ENCODE measurements at places on chromosomes 11 and 22. TPM values are rescaled to one million over a fixed set of nuclear protein-coding genes. Genes with fewer than 3 reads are reported as not detected.

HBB gene
- total RNA-seq: 2.2 TPM

SCO2 gene
- 1.2 TPM for total RNA-seq

DNA sequence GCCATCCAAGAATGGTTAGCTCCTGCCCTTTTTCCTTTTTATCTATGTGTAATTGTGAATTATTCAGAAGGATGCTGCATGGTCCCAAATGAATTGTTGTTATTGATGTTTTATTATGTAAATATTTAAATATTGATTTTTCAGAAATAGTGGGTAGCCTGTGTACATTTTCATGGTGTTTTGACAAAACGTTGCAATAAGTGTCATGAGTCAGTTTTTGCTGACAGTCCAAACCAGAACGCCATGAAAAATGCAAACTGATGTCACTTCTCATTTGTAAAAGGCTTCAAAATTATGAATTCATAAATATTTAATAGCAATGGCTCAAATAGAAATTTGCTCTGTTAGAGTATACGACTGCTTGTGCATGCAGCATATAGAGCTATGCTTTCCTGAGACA lies 422.5 kb downstream of the CNTN5 start:
- no peak overlapping the region for H3K27ac ChIP-seq
- H3K36me3 ChIP-seq: no peaks in the 10 kb centered on the region
- H3K4me1 ChIP-seq: no peaks in the 10 kb centered on the region

DNA sequence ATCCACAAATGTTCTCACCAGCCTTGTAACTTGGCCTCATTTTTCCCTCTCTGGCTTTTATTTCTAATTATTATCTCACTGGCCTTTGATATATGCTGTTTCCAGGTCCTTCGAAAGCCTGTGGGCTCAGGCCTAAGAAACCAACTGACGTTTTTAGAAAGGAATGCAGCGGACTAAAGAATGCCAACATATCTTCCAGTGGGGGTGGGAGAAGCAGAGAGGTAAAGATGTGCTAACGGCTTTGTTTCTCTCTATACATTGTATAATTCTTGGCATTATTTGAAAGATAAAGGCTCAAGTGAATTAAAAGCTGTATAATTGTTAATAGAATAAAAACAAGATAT lies 28.2 kb downstream of the OR6Q1 start:
- H3K36me3 ChIP-seq: no peaks in the 10 kb centered on the region
- H3K27ac ChIP-seq: peak overlapping the region; percentile 77
- DNase-seq: no peak
- peaks cover 6% of the 10 kb centered on the region for H3K4me1 ChIP-seq

MYBPC3 gene
- total RNA-seq: not detected

PRRG4 gene
- total RNA-seq: 2.0 TPM

DNA sequence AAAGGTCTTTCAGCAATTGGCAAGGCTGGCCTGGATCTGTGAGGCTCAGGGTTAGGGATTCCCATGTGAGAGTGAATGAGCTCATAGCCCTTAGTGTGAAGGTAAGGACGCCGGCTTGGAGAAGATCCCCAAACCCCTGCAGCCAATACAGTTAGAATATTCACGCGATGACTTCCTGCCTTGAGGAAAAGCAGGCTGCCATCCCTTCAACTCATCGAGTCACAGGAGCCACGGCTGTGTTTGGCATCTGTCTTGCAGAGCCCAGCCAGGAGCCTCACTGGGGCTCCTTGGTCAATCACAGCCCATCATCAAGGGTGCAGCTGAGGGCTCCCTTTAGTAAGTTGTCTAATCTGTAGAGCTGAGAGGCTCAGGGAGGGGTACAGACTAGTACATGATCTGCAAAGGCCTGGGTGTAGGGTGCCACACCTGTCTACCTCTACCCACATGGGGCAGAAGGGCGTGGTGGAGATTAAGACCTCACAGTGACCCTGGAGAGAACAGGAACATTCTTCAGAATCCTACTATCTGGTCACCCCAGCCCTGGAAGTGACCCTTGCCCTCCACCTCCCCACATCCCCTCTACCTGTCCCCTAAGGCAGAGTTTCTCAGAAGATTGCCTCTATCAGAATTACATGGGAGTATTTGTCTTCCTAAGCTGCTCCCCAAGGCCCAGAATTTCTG lies 18.5 kb downstream of the IL10RA start:
- no peak overlapping the region for H3K27ac ChIP-seq
- no peaks in the 10 kb centered on the region for H3K27me3 ChIP-seq
- H3K36me3 ChIP-seq: no peaks in the 10 kb centered on the region
- H3K4me1 ChIP-seq: no peaks in the 10 kb centered on the region
- DNase-seq: no peak

GRCh38 chr11:123185326-123185725 lies 9.7 kb downstream of the CLMP start:
- no peak for DNase-seq
- H3K36me3 ChIP-seq: no peaks in the 10 kb centered on the region
- H3K4me1 ChIP-seq: no peaks in the 10 kb centered on the region
- no peaks in the 10 kb centered on the region for H3K27me3 ChIP-seq
- H3K4me3 ChIP-seq: no peak overlapping the region

- H3K27me3 ChIP-seq: no peaks in the 10 kb centered on the region
- no peaks in the 10 kb centered on the region for H3K4me1 ChIP-seq
- DNase-seq: no peak
- H3K27ac ChIP-seq: no peak overlapping the region
Measured at GRCh38 chr22:35688913-35689675, 28.6 kb upstream of the APOL5 start.

- no peak for DNase-seq
- no peaks in the 10 kb centered on the region for H3K4me1 ChIP-seq
- H3K27ac ChIP-seq: no peak overlapping the region
- peak overlapping the region; percentile 22 for H3K4me3 ChIP-seq
Measured at GRCh38 chr11:31798057-31798553, 13.0 kb downstream of the PAX6 start.

- no peaks in the 10 kb centered on the region for H3K27me3 ChIP-seq
- H3K4me3 ChIP-seq: no peak overlapping the region
- DNase-seq: no peak
- H3K4me1 ChIP-seq: no peaks in the 10 kb centered on the region
- H3K27ac ChIP-seq: no peak overlapping the region
- H3K36me3 ChIP-seq: no peaks in the 10 kb centered on the region
Measured at GRCh38 chr11:45104006-45104789, 42.2 kb upstream of the PRDM11 start.

- no peak for DNase-seq
- H3K27ac ChIP-seq: no peak overlapping the region
- no peak overlapping the region for H3K4me3 ChIP-seq
- H3K27me3 ChIP-seq: no peaks in the 10 kb centered on the region
- H3K4me1 ChIP-seq: no peaks in the 10 kb centered on the region
Measured at GRCh38 chr11:12731841-12732336, 57.7 kb downstream of the TEAD1 start.

MS4A4E gene
- 0.55 TPM for total RNA-seq

HRAS gene
- 15.2 TPM for total RNA-seq

DNA sequence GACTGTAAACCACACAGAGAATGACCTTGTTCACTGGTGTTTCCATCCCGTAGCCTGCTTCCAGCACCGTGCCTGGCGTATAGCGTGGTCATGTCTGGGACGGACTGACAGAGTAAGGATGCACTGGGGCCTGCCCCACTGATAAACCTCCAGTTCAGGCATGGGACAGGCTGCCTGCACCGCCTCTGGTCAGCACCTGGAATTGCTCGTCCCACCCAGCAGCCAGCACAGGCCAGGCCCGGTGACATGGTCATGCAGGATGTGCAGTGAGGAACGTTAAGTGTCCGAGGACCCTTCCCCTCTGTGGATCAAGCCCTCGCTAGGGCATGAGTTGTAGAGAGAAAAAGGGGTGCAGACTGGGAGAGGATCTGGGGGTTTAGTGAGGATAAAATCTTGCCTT lies 44.8 kb downstream of the LMO1 start:
- H3K27me3 ChIP-seq: no peaks in the 10 kb centered on the region
- H3K27ac ChIP-seq: no peak overlapping the region
- H3K4me3 ChIP-seq: no peak overlapping the region
- no peak for DNase-seq
- no peaks in the 10 kb centered on the region for H3K4me1 ChIP-seq

GRCh38 chr11:92782806-92783205 lies 186.6 kb upstream of the MTNR1B start:
- DNase-seq: no peak
- no peaks in the 10 kb centered on the region for H3K27me3 ChIP-seq
- no peaks in the 10 kb centered on the region for H3K36me3 ChIP-seq
- H3K27ac ChIP-seq: no peak overlapping the region
- no peak overlapping the region for H3K4me3 ChIP-seq
- H3K4me1 ChIP-seq: no peaks in the 10 kb centered on the region

DNA sequence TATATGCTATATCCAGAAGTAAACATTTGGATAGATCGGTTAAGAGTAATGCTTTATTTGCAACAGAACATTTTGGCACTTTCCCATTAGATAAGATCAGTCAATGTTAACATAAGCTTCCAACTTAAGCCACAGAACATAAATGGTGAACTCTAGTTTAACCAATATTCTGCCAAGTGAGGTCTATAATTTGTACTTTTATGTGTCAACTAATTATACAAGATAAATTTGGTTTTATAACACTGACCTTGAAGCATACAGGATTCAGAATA lies 23.5 kb upstream of the BLID start:
- no peak overlapping the region for H3K27ac ChIP-seq
- H3K4me3 ChIP-seq: no peak overlapping the region
- DNase-seq: no peak

- DNase-seq: no peak
- H3K27me3 ChIP-seq: no peaks in the 10 kb centered on the region
- H3K4me3 ChIP-seq: no peak overlapping the region
- no peaks in the 10 kb centered on the region for H3K4me1 ChIP-seq
Measured at GRCh38 chr11:330694-331357, 10.2 kb upstream of the IFITM3 start.

- no peak for DNase-seq
- no peak overlapping the region for H3K27ac ChIP-seq
- H3K27me3 ChIP-seq: no peaks in the 10 kb centered on the region
- peaks cover 3% of the 10 kb centered on the region for H3K4me1 ChIP-seq
- H3K36me3 ChIP-seq: peaks cover 4% of the 10 kb centered on the region
Measured at GRCh38 chr11:65882120-65883057, 2.8 kb downstream of the CTSW start.

AAMDC gene
- total RNA-seq: 11.4 TPM

DNA sequence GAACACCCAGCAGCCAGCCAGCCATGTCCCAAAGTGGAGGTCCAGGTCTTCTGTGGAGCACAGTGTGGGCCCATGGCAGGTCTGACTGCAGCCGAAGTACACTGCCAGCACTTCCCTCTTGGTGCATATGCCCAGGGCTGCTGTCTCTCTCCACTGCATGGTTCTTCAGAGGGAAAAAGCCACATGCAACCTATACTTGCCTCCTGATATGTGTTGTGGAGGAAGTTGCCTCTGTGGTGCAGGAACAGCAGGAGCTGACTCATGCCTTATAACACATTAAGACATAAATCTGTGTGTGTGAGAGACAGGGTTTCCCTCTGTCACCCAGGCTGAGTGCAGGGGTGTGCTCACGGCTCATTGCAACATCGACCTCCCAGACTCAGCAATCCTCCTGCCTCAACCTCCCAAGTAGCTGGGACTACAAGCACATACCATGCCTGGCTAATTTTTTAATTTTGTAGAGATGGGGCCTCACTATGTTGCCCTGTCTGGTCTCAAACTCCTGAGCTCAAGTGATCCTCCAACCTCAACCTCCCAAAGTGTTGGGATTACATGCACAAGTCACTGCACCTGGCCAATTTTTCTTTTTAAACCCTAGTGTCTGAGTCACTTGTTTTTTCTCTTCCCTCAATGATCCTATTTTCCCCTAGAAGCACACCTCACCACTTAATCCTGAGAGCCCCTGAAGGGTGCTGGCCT lies 98.8 kb downstream of the MPPED2 start:
- peaks cover 9% of the 10 kb centered on the region for H3K4me1 ChIP-seq
- H3K4me3 ChIP-seq: no peak overlapping the region
- H3K27me3 ChIP-seq: no peaks in the 10 kb centered on the region
- DNase-seq: peak; percentile 19

DNA sequence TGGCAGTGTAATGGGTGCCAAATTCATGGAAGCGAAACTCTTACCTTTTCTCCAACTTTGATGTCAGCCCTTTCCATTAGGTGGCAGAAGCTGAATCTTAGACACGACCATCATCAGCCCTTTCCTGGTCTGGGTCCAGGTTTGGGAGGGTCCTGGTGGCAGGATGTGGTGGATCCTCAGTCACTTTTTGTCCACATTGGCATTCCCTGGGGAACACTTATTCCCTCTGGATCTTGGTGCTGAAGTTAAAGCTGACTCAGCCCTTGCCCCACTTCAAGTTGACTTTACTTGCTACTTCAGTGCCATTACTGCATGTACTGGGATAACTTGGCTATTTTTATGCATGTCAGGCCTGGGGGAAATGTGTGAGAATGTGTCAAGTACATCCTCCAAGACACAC lies 16.6 kb upstream of the NTM start:
- no peak overlapping the region for H3K4me3 ChIP-seq
- H3K27me3 ChIP-seq: peaks cover 10% of the 10 kb centered on the region
- no peak for DNase-seq

ENTHD1 gene
- total RNA-seq: not detected

- no peak overlapping the region for H3K4me3 ChIP-seq
- peaks cover 16% of the 10 kb centered on the region for H3K36me3 ChIP-seq
- no peak overlapping the region for H3K27ac ChIP-seq
Measured at GRCh38 chr11:60925868-60926267, 1.6 kb downstream of the TMEM132A start.

LIF gene
- 1.9 TPM for total RNA-seq

Measured in pancreas (tissue), 10 donors.